ENCODE measurements at places on chromosomes 5 and 9.

DNA sequence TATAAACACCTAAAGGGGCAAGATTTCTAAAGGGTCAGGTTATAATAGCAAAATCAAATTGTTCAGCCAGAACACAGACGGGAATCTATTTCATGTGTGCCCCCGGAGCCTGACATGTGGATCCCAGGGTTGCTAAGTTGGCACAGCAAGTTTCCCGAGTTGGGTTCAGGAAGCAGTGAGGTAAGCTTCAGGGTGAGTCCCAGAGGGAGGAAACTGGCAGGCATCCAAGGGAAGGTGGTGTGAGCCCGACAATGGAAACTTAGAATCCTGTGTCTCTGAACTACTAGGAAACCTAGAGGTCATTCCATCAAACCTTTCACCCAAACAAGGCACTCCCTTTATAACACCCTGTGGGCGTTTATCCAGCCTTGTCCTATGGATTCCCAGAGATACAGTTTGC, 98.4 kb downstream of the ADRB2 start:
- DNase-seq = no peak

- DNase-seq = no peak
These were observed 22.0 kb upstream of the GNAQ start for GRCh38 chr9:78053627-78054026.

DNA sequence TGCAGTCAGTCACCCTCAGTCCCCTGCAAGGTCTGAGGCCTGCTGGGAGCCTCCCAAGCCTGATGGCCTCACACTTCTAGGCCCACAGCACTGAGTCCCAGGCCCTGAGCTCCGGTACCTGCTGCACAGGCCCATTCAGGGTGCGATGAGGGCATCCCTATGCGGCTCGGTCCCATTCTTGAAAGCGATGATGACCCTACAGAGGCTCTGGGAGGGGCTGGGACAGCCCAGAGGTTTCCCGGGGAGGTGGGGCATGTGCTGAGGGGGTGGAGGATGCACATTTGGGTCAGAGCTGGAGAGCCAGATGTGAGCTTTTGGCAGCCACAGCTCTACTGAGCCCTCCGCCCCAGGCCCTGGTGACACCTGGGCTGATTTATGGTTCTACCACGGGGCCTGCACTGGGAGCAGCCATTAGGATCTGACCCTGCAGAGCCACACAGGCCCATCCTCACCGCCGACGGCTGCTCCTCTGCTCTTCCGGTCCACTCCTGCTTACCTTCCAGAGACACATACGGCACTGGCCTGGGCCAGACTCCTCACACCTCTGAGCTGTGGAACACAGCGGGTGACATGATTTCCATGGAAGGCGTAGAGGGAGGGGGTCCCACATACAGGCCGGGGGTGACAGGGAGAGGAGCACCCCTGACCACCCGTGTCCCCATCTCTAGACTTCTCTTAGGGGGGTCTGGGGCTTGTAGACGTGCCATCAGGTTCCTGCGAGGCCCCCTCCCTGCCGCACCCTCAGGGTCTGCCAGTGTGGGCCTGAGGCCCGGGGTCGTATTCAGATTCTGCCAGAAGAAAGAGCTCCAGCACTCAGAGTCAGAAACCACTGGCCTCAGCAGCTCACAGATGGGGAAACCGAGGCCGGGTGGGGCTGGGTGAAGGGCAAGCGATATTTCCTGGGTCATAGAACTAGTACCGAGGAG, 53.4 kb downstream of the COL23A1 start:
- DNase-seq = no peak

GRCh38 chr5:78354066-78354670, 6.2 kb upstream of the SCAMP1 start:
- DNase-seq = no peak

- DNase-seq = no peak
These were observed 5.2 kb upstream of the CTNND2 start for GRCh38 chr5:11909471-11909870.

DNA sequence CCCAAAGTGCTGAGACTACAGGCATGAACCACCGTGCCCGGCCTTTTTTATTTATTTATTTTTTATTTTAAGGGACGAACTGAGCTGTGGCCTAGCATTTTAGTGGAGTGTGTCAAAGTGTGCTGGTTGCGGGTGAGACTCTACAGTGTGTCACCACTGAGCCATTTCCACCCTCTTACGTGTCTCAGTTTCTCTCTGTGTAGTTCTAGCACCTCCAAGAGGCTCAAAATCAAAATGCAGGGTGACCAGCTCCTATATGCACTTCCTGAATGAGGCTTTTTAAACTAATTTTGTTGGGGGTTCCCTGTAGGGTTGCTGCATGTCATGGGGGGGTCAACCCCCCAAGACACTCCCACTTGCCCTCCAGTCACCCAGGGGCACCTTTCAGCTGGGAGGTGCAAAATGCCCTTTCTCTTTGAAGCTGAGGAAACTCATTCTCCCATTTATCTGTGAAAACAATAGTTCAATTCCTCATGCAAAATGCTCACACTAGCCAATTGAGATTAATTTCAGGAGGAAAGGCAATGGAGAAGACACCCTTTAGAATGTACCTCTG, 69.3 kb downstream of the COL15A1 start:
- no peak for DNase-seq

DNA sequence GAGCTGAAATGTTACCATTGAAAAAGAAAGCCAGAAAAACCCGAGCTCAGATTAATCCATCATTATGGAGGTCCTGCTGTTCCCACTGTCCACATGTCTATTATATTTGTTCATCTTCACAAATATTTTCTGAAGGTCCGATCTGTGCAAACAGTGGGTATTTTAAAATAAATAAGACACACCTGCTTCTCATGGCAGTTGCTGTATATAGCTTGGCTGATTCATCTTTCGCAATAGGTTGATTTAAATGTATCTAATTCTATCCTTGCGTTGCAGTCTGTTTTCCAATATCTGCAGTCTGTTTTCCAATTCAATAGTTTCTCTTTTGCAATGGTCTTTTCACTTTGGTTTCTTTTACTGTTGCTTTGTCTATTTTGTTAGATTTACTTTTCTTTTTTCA, 87.4 kb upstream of the PCA3 start:
- DNase-seq = no peak

DNA sequence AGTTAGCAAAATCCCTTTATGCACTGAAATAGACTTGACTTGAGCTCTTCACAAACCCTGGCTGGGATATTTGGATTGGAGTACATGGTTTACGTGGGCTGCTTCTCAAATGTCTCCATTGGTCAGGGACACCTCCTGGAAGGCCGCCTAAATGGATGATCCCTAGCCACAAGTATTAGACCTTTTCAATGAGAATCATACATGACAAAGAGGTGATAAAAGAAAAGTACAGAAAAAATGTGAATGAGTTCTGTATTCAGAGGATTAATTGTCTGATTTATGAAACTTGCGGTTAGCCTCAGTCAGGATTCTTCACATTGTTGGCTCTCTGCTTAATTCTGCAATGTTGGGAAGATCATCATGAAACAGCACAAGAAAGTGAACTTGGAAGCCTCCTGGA, 752.8 kb upstream of the ADAMTS16 start:
- DNase-seq = no peak

All from NCI-H1105 (cell line).